Common myeloid progenitor, CD34-positive (primary cell): ENCODE measurements at places on chromosomes 12 and 14.
A peak's percentile ranks its signal among the peaks of the same experiment; 100 is the strongest.

GRCh38 chr14:71230897-71231296 lies 323.6 kb downstream of the PCNX1 start:
- H3K27ac ChIP-seq: no peak overlapping the region
- no peak overlapping the region for H3K4me3 ChIP-seq
- no peaks in the 10 kb centered on the region for H3K36me3 ChIP-seq
- DNase-seq: no peak
- H3K4me1 ChIP-seq: peaks cover 2% of the 10 kb centered on the region

DNA sequence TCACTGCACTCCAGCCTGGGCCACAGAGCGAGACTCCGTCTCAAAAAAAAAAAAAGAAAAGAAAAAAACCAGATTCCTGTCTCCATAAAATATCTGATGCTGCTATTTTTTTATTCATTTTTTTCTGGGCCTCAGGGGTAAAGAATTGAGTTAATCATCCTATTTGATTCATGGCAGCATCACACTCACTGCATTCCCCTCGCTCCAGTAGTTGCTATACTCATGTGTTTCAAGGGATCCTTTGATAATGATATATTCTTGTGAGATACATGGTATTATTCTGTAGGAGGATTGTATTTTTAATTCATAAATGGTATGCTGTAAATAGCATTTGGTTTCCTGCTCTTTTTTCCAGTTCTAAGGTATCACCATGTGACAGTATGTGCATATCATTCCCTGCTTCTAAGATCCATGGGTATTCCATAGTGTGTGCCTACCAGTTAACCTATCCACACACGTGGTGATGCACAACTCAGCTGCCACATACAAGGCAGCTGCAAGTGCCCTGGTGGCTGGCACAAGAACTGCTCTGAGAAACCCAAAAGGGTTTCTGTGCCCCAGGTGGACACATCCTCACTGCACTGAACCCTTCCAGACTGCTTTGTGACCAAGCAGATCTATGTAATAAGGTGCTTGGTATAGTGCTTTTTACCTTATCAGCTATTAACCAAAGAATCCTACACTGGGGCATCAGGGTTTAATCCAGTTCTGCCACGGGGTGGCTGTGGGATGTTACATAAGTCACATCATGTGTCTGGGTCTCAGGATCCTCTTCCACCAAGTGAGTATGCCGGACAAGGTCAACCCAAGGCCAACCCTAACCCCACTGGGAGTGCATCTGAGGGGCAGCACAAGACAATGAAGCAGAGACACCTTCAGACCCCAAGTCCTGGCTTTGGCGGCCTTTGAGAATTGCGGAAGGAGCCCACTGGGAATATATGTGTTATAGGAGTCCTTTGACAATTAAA lies 74.6 kb downstream of the ZFP36L1 start:
- H3K36me3 ChIP-seq: no peaks in the 10 kb centered on the region
- H3K27me3 ChIP-seq: no peaks in the 10 kb centered on the region
- no peak overlapping the region for H3K27ac ChIP-seq
- no peak overlapping the region for H3K4me3 ChIP-seq
- peak; percentile 23 for DNase-seq

DNA sequence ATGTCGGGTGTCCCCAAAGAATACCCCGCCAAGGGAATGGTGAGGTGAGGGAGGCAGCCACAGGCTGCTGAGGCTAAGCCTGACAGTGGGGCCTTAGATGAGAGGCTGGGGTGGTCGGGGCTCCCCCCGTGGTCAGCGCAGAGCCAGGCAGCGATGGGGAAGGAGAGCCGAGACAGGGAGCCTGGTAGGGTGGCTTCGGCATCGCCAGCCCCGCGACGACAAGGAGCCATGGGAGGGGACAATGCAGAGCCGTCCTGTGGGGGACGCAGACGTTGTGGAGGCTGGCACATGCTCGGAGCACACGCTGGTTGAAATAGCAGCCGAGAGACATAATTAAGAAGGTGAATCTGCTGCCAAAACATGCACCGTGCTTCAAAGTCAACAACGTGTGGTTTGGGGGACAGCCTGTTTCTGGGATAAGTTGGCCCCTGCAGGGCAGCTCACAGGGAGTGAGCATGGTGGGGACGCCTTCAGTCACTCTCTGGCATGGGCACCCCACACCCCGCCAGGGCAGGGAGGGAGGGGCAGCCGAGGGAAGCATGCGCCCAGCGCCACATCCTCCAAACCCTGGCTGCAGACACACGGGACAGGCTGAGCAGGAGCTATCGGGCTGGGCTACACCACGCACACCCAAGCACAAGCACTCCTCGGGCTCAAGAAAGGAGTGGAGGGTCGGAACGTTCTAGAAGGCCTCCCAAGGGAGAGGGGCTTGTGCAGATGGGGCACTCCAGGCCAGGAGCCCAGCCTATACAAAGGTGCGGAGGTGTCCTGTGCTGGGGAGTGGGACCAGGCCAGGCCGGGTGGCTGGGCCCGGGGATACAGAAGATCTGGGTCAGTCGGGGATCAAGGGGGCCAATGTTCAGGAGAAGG lies 66.6 kb upstream of the C14orf180 start:
- no peak for DNase-seq
- H3K36me3 ChIP-seq: no peaks in the 10 kb centered on the region
- H3K27ac ChIP-seq: no peak overlapping the region
- peaks cover 4% of the 10 kb centered on the region for H3K27me3 ChIP-seq

DNA sequence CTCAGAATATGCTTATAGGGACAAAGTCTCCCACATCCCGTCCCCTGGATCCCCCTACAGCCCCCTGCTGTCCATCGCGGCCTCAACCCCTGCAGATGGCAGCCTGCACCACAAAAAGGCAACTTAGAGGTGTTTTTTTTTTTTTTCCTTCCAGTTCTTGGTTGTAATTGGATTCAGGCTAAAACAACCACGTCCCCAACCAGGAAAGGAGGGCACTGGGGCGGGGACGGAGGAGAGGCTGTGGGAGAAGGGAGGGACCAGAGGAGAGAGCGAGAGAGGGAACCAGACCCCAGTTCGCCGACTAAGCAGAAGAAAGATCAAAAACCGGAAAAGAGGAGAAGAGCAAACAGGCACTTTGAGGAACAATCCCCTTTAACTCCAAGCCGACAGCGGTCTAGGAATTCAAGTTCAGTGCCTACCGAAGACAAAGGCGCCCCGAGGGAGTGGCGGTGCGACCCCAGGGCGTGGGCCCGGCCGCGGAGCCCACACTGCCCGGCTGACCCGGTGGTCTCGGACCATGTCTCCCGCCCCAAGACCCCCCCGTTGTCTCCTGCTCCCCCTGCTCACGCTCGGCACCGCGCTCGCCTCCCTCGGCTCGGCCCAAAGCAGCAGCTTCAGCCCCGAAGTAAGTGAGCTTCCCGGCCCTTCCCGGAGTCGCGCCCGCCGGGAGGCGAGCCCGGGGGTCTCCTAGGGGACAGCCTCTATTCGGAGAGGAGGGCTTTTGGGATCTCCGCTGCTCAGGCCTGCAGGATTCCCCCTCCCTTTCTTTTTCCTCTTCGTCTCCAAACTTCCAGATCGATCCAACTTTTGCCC lies at the start of gene MMP14:
Gene MMP14 (plus strand): TSS at position 285 of the 813 bp plus-strand sequence. CDS start 233 bp downstream, at position 518.
- H3K27ac ChIP-seq: no peak within 1 kb of the TSS
- no peak for DNase-seq
- H3K4me3 ChIP-seq: peak within 1 kb of the TSS; percentile 3
- peaks cover 39% of the 10 kb centered on the region for H3K27me3 ChIP-seq
- peaks cover 21% of the 10 kb centered on the region for H3K36me3 ChIP-seq

- no peak overlapping the region for H3K27ac ChIP-seq
- H3K27me3 ChIP-seq: no peaks in the 10 kb centered on the region
- H3K4me3 ChIP-seq: no peak overlapping the region
- no peaks in the 10 kb centered on the region for H3K36me3 ChIP-seq
- peak; percentile 73 for DNase-seq
These were observed 9.5 kb upstream of the NR4A1 start for GRCh38 chr12:52041695-52042123.

GRCh38 chr12:119980242-119980641 lies 8.8 kb upstream of the BICDL1 start:
- no peak overlapping the region for H3K27ac ChIP-seq
- H3K27me3 ChIP-seq: peaks cover 36% of the 10 kb centered on the region
- H3K36me3 ChIP-seq: no peaks in the 10 kb centered on the region
- DNase-seq: no peak
- no peaks in the 10 kb centered on the region for H3K4me1 ChIP-seq
- H3K4me3 ChIP-seq: no peak overlapping the region

GRCh38 chr12:114975640-114976310 lies 291.8 kb upstream of the TBX3 start:
- H3K36me3 ChIP-seq: no peaks in the 10 kb centered on the region
- DNase-seq: no peak
- H3K4me1 ChIP-seq: no peaks in the 10 kb centered on the region
- no peak overlapping the region for H3K27ac ChIP-seq

GRCh38 chr12:128918481-128919260 lies 65.4 kb downstream of the GLT1D1 start:
- H3K4me1 ChIP-seq: peaks cover 3% of the 10 kb centered on the region
- no peaks in the 10 kb centered on the region for H3K36me3 ChIP-seq
- H3K27ac ChIP-seq: no peak overlapping the region
- peaks cover 3% of the 10 kb centered on the region for H3K27me3 ChIP-seq
- H3K4me3 ChIP-seq: no peak overlapping the region
